ENCODE measurements at places on chromosomes 1 and 21.

DNA sequence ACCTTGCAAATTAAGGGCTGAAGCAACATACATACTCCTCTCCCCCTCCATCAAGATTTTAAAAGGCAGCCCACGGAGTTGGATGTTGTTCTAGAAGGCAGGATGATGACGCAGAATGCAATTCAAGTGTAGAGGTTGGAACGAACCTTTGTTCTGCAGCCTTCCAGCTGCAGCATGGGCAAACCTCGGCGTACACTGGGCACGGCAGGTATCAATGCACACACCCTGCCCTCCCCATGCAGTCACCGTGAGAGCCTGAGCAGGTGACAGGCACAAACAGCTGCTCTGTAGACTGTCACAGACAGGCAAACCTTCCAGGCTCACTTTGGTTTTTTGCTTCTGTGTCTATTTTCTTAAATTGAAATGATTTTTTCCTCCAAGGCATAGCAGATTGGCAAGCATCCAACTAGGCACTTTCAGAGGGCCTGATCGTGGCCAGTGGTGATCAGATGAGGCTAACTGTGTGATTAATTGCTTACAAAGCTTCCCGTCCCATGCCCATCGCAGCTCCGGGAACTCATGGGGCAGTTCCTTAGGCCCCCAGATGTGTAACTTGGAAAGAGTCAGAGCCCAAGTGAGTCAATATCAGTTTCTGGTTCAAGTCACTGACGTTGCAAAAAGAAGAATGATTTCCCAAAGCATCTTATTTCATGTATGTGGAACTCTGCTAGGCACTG is 82.3 kb downstream of the ITPKB start:
- DNase-seq, result no peak

GRCh38 chr1:22331618-22332423 is 119.8 kb upstream of the ZBTB40 start:
- no peak for DNase-seq

GRCh38 chr1:32786856-32787255 is 30.3 kb downstream of the YARS1 start:
- no peak for DNase-seq

DNA sequence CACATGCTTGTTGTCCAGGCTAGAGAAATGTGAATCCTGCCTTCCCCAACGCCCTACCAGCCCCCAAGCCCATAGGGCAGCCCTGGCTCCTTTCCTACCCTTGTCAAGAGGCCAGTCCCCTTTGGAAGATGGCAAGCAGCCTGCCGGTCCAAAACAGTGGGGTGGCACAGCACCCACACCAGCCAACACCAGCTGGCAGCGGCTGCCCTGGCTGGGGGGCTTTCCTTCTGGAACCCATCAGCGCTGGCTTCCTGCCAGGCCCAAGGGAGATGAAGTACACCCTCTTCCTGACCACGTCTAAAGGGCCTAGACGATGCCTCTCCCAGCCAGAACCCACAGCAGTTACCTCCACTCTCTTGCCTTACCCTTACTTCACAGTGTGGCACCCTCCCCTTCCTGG is 24.2 kb downstream of the KCNN3 start:
- DNase-seq, result no peak

- no peak for DNase-seq
These were observed 207.1 kb downstream of the NFIA start for GRCh38 chr1:61289232-61290098.

DNA sequence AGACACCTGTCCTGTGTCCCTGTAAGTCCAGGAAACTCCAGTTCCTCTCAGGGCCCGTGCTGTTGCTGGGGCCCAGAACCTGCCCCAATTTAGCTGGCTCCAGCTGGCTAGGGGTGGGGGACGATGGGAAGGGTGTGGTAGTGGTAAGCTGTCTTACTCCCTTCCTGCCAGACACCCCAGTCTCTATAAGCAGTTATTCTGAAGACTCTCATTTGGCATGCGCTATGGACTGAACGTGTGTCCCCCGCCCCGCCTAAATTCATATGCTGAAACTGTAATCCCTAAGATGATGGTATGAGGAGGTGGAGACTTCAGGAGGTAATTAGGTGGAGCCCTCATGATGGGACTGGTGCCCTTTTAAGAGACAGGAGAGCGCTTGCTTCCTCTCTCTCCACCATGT is 82.0 kb downstream of the MAP3K7CL start:
- no peak for DNase-seq

- no peak for DNase-seq
These were observed 881.5 kb downstream of the LTN1 start for GRCh38 chr21:28111151-28111619.

- DNase-seq, result no peak
These were observed 73.3 kb upstream of the IRF2BP2 start for GRCh38 chr1:234683127-234683860.

DNA sequence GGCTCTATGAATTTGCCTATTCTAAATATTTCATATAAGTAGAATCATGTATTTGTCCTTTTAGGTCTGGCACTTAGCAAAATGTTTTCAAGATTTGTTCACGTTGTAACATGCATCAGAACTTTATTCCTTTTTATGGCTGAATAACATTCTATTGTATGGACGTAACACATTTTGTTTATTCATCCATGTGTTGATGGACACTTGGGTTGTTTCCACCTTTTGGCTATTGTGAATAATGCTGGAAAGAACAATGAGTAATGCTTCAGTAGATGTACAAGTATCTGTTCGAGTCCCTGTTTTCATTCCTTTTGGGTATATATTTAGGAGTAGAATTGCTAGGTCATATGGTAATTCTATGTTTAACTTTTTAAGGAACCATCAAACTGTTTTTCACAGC is 24.7 kb downstream of the SLC35A3 start:
- no peak for DNase-seq

DNA sequence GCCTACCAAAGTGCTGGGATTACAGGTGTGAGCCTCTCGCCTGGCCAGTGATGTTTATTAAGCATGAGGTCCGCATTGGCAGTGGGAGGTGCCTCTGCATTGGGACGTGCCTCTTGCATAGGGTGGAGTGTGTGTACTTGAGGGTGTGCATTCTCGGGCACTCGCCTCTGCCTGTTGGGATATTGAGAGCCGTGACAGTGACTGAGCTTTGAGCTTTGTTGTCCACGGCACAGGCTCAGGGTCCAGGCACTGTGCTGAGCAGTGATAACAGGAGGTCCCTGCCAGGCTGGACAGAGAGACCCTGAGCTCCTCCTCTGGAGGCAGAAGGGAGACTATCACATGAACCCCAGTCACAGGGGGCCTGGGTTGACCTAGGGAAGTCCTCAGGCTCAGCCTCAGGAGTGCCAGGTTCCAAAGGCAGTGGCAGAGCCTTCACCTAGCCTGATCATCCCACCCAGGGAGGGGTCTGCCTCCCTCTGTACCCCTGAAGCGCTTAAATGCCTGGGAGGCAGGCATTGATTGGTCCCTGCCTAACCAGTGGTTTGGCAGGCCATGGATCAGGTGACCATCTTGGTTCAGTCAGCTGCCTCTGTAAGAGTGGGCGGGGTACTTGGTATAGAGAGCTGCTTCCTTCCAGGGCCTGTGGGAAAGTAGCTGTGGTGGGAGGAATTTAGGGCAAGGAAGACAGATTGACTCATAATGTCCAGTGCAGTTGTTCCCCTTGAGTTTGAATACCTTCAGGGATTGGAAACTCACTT is 213.8 kb upstream of the TMEM51 start:
- DNase-seq, result no peak

- no peak for DNase-seq
These were observed 45.9 kb downstream of the TRIM11 start for GRCh38 chr1:228360533-228361313.

DNA sequence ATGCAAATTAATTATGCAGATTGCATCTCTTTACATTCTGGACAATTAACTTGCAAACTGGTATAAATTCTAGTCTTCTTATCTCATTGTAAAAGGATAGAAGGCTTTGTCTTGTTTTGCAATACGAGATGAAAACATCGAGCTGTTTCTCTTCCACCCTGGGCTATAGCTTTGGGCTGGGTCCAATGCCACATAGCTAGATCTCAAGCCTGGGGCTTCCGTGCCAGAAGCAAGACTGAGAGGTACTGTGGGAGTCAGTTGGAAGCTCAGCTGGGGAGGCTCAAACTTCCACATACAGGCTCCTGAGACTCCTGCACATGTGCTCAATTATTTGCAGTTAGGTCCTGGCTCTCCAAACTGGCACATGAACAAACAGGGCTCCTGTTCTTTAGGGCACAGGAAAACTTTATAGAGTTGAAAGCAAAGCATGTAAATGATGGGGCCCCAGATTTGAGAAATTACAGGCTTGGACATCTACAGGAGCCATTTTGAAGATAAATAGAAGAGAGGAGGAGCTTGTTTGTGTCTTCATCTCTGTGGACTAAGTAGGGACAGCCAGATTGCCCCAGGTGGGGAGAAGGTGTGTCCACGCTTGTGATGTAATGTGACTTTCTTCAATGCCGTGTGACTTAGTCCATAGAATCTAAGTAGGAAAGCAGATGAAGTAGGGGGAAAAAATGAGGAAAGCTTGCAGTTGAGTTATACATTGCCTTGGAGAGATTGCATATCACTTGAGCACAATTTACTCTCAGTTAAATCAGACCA is 65.9 kb upstream of the SIPA1L2 start:
- DNase-seq, result no peak

GRCh38 chr1:7425771-7426170 is 345.3 kb upstream of the VAMP3 start:
- no peak for DNase-seq

- no peak for DNase-seq
These were observed 22.1 kb downstream of the ARHGEF10L start for GRCh38 chr1:17561561-17561985.

DNA sequence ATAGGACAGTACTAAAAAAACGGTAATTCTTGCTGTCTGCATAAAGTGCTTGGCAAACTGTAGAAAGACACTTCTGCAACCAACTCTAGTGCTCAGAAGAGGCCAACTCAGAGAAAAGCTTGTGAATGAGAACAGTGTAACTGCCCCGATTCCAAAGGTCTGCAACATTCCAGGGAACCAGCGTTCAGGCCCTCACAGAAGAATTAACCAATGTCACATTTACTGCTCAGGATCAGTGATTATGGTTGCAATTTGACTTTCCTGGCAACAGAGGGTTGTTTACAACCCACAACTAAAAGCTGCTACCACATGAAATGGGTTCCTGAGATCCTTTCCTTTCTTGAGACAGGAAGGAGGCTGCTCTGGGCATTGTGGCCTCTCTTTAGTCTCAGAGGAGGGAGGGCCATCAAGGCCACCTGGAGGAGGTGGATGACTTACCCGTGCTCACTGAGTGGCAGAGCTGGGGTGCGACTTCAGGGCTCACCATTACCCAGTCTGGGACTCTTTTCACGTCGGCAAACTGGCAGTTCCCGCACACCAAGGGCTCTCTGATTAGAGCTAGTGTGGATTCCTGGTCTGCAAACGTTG is 15.3 kb downstream of the SRSF4 start:
- no peak for DNase-seq

DNA sequence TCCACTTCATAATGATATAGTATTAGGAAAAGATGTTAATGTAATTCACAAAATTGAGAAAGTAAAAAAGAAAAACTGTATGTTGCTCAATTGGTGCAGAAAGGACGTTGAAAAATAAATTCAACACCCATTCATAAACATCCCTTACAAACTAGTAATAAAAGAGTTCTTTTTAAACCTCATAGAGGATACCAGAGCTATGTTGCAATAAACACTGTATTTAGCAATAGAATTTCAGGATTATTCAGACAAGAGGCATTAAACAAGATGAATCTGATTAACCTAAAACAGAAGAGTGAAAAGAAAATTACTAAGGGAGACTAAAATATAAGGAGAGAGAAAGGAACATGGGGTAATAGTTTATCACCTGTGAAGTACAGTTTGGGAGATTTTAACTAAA is 154.8 kb downstream of the NTPCR start:
- DNase-seq, result no peak

DNA sequence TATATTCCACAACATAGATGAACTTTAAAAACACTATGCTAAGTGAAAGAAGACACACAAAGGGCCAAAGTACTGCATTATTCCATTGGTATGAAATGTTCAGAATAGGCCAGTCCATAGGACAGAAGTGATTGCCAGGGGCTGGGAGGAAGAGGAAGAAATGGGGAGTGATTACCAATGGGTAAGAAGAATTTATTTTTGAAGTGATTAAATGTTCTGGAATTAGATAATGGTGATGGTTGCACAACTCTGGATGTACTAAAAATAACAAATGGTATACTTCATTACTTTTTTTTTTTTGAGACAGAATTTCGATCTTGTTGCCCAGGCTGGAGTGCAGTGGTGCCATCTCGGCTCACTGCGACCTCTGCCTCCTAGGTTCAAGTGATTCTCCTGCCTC is 61.7 kb downstream of the CHD5 start:
- no peak for DNase-seq

GRCh38 chr1:200242110-200243041 is 167.5 kb downstream of the ZNF281 start:
- DNase-seq, result no peak

- DNase-seq, result no peak
These were observed 10.1 kb downstream of the LAD1 start for GRCh38 chr1:201389051-201389450.

DNA sequence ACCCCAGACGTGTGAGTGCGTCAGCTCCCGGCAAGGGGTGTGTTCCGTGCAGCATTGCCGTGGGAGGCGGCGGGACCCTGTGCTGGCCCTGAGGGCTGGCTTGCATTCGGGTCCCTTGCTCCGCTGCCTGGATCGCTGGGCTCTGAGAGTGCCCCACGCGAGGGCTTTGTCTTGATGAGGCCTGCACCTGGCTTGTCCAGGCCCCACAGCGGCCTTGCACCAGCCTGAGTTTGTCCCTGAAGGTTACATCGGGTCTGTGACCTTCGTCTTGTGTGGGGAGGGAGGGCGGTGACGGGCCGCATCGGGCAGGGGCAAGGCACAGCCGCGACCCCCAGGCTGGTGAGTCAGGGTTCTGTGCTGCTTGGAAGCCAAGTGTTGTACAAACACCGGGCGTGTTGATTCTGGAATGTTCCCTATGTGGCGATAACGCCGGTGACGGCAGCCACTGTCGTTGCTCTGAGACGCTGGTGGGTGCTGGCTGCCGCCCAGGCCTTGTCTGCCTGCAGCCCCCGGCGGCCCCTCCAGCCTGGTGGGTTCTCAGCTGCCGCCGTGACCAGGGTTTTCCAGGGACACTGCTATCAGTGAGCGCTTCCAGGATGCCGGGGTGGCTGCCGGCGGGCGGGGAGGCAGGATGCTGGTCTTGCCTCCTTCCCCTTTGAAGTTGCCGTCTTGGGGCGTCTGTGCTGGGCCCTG is 42.9 kb downstream of the SLX9 start:
- DNase-seq, result no peak

DNA sequence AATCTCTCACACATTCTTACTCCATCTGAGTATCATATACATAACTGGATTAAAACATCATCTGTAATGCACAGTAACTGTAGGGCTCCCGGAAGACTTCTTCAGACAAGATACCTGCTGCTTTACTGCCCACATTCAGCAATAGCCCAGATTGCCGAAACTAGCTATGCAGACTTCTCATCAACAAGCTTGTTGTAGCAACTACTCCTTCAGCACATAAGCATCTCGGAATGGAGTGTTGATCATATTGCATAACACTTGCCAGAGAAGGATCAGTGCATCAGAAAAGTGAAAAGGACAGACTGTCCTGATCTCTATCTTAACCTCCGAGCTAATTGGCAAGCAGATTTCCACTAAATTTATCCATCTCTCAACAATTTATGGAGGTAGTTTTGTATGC is 354.6 kb upstream of the C1orf87 start:
- DNase-seq, result no peak
